NCI-H2081 (cell line): ENCODE measurements at places on chromosomes 7 and 10.

GRCh38 chr7:43475983-43476382 is 106.9 kb upstream of the STK17A start:
- DNase-seq: no peak

DNA sequence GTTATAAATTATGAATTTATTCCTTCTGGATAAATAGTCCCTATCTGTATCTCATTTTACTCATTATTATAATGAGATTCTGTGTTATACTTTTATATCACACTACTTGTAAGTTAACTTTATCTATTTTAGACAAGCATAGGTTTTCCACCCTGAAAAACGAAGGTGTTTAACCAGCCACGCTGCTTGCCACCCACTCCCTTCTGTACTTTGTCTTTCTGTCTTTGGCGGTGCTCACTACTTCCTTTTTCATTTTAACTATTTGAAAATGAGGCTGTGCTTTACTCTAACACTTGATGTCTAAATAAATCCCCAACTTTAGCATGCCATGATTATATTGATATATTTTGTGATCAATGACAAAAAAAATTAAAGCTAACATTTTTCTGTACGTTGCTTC is 952.9 kb downstream of the DNAJB9 start:
- DNase-seq: no peak

DNA sequence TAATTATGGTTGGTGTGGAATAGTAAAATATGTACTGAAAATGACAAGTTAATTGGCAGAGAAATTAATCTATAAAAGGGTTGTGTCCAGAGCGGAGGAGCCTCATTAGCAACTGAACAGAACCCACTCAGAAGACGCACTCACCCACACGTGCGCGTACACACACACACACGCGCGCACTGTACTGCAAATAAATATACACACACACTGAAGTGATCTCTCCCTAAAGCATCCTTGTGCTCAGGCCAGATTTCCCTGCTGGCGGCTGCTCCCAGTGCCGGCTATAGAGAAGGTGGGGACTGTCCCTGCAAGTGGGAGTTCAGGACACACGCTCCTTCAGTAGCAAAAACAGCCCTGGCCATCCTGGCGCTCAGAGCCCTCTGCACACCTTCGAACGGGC is 85.2 kb downstream of the CHST15 start:
- DNase-seq: no peak

- DNase-seq: no peak
Measured at GRCh38 chr10:69049566-69049961, 38.3 kb upstream of the SRGN start.

- DNase-seq: no peak
Measured at GRCh38 chr10:81889181-81889769, 14.3 kb downstream of the NRG3 start.

- DNase-seq: no peak
Measured at GRCh38 chr10:12909836-12910185, 91.7 kb downstream of the CCDC3 start.

DNA sequence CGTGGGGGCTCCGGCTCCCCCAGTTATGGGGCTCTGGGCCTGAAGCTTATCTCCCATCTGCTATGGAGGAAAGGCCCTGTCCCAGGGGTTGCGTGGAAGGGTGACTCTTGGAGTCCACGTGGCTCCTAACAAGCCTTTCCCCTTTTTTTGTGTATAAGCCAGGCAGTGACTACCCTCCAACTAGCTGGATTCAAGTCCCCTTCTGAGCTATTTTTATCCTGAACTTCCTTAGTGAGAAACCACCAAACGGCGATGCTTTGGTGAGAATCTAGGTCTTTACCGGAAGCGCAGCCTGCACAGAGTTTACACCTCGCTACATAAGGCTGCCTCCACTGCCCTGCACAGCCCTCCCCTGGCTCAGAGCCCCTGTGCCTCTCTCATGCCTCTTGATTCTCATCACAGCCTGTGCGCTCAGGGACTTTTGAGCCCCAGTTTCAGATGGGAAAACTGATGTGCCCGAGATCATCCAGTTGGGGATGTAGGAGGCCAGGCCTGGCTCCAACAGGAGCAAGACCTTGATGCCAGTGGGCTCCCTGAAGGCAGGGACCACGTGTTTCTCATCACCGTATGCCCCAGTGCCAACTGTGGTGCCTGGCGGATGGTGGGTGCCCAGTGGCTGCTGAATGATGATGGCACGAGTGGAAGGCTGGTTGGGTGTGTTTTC is 102.3 kb upstream of the PPIF start:
- DNase-seq: no peak
